NCI-H2081 (cell line): ENCODE measurements at places on chromosomes 4 and X.

GRCh38 chr4:38675146-38676121, 11.4 kb downstream of the KLF3 start:
- DNase-seq = peak; percentile 73

DNA sequence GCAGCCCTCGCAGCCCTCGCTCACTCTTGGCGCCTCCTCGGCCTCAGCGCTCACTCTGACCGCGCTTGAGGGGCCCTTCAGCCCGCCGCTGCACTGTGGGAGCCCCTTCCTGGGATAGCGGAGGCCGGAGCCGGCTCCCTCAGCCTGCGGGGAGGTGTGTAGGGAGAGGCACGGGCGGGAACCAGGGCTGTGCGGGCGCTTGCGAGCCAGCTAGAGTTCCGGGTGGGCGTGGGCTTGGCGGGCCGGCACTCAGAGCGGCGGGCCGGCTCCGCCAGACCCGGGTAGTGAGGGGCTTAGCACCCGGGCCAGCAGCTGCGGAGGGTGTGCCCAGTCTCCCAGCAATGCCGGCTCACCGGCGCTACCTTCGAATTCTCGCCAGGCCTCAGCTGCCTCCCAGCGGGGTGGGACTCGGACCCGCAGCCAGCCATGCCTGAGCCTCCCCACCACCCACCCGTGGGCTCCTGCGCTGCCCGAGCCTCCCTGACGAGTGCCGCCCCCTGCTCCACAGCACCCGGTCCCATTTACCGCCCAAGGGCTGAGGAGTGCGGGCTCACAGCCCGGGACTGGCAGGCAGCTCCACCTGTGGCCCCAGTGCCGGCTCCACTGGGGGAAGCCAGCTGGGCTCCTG, 1.4 kb upstream of the AADAT start:
- no peak for DNase-seq

DNA sequence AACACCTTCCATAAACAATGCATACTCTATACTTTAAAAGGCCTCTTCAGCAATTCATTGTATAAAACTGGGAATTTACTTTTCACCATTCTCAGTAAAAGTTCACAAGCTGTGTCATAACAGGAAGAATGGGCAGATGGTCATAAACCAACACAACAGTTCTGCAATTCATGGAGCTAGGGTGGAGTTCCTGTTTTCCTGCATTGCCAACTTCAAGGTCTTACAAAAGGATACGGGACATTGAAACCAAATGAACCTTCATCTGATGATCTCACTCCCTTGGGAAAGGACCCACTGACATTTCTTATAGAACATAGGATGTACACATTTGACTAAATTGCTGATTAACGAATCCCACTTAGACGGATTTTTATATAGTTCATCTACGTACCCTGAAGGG, 4.1 kb downstream of the KDR start:
- no peak for DNase-seq

DNA sequence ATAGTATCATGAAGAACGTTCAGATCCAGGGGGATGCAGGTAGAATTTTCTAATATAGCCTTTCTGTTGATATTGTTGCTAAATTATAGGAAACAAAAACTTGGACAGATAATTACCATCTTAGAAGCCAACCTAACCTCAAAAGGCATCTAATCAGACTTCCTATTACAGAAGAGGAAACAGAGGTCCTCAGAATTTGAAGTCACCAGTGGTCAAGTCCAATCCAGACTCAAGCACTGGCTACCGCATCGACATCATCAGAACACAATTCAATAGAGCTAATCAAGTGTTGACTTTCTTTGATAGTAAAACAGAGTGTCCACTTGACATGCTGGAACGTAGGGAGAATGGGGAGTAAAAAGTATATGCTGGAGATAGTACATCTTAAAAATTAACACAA, 10.3 kb upstream of the ATP10D start:
- DNase-seq = no peak

DNA sequence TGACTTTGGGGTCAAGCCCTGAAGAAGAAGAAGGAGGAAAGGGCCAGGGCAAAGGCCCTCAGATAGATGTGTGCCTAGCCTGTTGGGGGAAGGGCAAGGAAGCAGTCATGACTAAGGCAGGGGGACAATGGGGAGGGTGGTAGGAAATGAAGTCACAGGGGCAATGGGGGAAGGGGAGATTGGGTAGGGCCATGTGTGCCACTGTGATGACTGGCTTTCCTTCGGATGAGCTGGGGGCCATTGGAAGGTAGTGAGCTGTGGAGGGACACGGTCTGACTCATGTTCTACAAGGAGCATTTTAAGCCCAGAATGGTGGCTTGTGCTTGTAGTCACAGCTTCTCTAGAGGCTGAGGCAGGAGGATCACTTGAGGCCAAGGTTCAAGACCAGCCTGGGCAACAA, 642.0 kb downstream of the MID1IP1 start:
- no peak for DNase-seq

DNA sequence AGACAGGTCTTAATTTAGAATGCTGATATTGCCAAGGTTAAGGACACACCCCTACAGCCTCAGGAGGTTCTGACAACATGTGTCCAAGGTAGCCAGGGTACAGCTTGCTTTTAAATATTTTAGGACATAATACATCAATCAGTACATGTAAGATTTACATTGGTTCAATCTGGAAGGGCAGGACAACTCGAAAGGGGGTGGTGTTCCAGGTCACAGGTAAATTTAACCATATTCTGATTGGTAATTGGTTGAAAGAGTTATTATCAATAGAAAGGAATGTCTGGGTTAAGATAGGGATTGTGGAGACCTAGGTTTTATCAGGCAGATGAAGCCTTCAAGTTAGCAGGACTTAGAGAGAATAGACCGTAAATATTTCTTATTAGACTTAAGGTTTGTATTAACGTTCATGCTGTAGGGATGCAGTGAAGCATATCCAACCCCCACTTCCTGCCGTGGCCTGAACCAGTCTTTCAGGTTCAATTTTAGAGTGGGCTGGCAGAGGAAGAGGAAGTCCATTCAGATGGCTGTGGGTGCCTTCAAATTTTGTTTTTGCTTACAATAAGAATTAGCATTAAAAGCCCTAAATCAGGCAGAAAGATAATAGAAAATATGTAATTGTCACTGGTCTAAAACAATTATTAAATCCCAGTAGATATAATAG, 136.5 kb upstream of the GALNTL6 start:
- DNase-seq = no peak

- no peak for DNase-seq
Observed at GRCh38 chr4:70713453-70714078, 8.2 kb upstream of the RUFY3 start.

- no peak for DNase-seq
Observed at GRCh38 chr4:3527914-3528876, 4.0 kb downstream of the LRPAP1 start.

- no peak for DNase-seq
Observed at GRCh38 chrX:37759878-37760418, 19.9 kb upstream of the CYBB start.

- no peak for DNase-seq
Observed at GRCh38 chr4:4607336-4608213, 65.7 kb upstream of the STX18 start.

DNA sequence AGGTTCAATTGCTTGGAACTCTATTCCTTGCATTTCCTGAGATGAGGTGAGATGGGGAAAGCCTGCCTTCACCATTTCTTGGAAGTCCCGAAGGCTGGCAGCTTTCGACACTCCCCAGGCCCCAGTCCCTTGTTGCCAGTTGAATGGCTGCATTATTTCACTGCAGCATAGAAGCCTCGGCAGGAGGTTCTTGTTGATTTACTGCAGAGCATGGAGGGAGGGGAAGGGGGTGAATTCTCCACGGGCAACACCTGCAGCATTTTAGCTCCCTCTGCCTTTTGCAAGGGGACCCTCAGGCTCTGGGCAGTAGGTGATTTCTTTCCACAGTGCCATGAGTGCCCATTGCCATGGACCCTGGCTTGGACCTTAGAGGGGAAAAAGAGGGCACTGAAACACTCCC, 10.7 kb upstream of the BCLAF3 start:
- no peak for DNase-seq

DNA sequence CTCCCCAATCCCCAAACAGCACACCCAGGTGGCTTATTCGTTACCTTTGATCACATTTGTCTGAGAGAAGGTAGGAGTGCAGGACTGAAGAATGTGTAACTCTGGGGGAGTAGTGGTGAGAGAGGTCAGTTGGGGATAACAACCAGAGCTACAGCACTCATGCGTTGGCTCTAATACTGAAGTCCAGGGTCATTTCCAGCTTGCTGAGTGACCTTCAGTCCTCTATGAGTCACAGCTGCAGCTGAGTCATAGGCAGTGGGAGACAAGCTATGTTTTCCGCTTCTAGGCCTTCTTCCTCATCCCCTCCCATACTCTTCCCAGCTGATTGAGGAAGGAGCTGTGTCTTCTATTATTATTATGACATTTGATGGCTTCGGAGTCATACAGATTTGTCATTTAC, 31.6 kb upstream of the CT47C1 start:
- no peak for DNase-seq

GRCh38 chr4:109998867-109999584, 86.3 kb downstream of the EGF start:
- DNase-seq = peak; percentile 55

GRCh38 chrX:37871626-37872302, 24.4 kb upstream of the DYNLT3 start:
- DNase-seq = no peak

GRCh38 chr4:40662962-40663604, 33.4 kb upstream of the RBM47 start:
- peak; percentile 87 for DNase-seq

DNA sequence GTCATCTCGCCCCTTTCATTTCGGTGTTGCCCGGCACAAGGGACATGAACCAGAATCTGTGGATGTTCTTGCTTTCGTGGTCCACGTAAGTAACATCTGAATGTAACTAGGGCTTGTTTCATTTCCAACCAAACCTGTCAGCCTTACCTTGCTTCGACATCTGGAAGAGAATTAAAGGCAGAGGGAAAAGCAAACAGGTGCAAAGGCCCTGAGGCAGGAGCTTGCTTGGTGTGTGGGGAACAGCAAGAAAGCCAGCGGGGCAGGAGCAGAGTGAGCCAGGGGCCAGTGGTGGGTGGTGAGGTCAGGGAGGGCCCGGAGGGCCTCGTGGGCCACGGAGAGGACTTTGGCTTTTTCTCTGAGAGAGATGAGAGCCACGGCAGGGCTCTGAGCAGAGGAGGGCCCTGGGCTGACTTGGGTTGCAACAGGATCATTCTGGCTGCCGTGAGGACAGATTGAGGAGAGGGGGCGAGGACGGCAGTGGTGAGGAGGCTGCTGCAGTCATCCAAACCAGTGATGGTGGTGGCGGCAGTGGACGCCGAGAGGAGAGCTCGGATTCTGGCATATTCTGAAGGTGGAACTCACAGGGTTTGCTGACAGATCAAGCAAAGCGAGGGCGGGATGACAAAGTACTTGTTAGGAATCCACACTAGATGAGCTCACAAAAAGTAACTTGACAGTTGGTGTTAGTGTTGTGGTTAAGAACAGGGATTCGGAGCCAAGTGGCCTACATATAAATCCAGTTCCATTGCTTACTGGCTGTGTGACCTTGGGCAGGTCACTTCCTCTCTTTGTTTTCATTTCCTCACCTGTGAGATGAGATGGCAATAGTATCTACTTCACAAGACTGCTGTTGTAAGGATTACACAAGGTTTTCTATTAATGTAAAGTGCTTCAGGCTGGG, 6.8 kb upstream of the WDR13 start:
- DNase-seq = no peak

DNA sequence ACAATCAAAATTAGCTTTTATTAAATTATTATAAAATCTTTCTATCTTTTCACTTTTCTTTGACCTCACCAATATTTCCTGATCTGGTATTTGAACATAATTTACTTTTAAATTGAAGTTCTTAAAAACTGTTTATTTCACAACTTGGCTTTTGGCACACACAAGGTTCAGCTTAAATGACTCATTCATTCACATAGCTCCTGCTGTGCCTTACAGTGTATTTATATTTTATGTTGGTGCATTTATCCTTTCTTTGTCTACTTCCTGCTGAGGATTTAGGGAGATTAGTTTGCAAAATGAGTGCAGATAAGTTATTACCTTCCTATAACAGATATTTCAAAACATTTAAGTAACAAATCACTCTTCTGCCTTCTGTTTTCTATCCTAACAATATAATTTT, 430.6 kb downstream of the DTHD1 start:
- DNase-seq = peak; percentile 26

DNA sequence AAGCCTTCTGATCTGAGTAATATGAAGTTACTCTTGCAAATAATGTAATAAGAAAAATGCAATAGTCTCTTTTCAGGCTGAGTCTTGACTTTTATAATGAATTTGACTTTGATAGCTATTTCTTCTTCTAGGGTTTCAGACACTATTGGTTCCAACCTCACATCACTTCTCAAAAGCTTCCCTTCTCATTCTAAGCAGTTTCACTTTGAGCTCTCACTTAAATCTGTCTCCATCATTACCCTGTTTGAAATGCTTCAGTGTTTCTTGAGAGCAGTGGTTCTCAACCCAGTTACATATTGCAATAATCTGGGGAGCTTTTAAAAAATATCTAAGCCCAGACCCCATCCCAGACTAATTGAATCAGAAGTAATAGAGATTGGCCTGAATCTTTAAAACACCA, 40.5 kb upstream of the BMP2K start:
- no peak for DNase-seq

DNA sequence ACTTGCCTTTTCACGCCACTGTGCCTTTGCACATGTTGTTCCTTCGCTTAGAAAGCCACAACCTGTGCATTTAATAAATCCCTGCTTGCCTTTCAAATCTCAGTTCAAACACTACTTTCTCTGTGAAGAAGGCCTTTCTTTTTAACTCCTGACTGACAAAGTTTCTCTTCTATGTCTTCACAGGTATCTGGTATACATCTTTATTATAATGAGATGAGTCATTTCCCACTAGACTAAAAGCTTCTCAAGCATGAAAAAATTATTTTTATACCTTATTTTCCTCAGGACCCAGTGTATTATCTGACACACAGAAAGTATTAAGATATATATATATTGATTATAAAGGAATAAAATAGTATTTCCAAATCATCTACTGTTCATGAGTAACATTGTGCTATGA, 189.9 kb downstream of the TBCK start:
- DNase-seq = no peak

DNA sequence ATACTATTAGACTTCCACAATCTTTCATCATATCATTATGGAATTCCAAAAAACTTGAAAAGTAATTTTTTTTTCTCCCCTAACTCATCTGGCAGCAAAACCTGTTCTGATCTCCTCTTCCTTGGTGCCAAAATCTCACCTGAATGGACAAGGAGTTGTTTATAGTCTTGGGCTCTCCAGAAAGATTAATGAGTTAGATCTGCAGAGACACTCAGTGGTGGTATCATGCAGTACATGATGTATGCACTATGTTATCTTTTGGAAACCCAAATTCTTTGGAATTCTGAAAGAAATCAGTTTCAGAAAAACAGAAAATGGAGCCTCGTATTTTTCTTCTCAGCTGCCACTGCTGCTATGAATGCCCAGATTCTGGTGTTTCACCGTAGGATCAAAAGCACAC, 11.7 kb downstream of the GPM6B start:
- no peak for DNase-seq

GRCh38 chr4:140082391-140082755, 71.6 kb downstream of the MAML3 start:
- DNase-seq = no peak
